Activated T-helper 1 cell treated with anti-CD3 and anti-CD28 coated beads, Interleukin-2, amount 50 U/mL, for 16 hours (primary cell): ENCODE measurements at places on chromosomes 2 and 18.

GRCh38 chr18:12744103-12744502 lies 41.3 kb downstream of the PSMG2 start:
- no peak for DNase-seq

- no peak for DNase-seq
These were observed 79.6 kb downstream of the GAREM1 start for GRCh38 chr18:32391126-32391525.

GRCh38 chr18:51655327-51655698 lies 457.8 kb upstream of the MEX3C start:
- no peak for DNase-seq

DNA sequence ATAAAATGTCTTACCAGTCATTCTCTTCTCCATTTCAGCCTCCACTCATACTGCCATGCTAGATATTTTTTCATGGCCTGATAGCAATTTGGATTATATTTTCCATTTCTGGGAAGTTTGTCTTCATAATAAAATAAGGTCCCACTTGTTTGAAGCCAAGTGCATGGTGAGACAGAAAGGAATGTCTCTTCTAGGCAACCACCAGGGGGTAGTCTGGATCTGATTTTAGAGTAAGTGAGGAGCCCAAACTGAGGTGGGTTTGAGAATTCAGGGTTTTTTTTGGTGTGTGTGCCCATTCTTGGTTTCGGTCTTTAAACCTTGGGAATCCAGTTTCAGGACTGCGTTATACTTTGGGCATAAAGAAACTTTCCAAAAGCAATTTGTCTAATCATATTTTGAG lies 315.5 kb downstream of the RPRM start:
- no peak for DNase-seq

- no peak for DNase-seq
These were observed 29.7 kb downstream of the CCDC141 start for GRCh38 chr2:179020156-179020750.

GRCh38 chr2:10859278-10859677 lies 46.7 kb upstream of the PDIA6 start:
- DNase-seq: no peak

DNA sequence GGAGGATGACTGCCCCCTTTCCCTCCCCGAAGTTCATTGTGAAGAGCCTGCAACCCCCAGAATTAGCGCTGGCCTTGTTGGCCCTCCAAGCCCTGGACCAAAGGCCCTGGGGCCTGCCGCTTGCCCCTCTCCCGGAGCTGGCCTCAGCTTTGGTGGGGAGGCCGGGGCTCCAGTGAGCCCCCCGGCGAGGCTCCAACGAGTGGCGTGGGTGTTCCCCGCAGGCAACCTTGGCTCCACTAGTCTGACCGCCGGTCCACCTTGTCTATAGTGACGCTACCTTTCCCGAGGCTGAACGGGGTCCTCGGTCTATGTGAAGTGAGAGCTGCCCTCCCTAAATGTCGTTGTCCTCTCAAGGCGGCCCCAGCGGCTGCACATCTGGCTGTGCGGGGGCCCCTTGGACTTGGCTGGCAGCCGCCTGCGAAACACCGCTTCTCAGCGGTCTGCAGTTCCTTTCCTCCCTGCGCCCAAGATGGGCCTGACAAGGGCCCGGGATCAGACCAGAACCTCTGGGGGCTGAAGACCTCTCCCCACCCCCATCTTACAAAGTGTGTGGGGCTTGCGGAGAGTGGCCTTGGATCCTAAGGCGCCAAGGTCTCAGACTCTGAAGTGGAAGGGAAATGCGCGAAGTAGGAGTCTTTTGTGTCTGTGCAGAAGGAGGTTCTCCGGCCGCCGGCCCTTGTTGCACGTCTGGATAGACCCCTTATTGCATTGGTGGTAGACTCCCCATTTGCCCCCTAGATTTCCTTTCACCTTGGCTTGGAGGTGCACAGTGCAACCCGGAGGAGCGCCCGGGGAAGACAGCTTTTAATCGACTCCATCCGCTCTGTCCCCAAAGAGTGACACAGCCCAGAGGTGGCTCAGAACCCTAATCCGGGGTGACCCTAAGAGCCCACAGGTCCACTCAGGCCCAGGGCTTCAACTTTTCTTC lies 3.9 kb upstream of the HOXD10 start:
- DNase-seq: no peak

DNA sequence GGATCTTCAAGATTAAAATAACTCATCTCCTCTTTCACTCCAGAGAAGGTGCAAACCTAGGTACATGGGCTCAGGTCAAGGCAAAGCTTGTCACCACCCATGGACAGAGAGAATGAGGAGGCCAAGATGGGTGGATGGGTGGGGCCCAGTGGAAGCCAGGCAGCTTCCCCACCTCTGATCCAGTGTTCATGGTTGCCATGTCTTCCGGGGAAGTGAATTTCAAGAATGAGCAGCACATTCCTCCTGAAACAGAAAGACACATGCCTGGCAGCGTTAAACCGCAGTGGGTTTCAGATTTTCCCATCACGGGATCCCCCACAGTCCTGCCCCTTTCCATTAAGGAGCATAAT lies 301.7 kb downstream of the EIPR1 start:
- DNase-seq: no peak
